ENCODE measurements at places on chromosomes 3 and 15.
A peak's percentile ranks its signal among the peaks of the same experiment; 100 is the strongest.

DNA sequence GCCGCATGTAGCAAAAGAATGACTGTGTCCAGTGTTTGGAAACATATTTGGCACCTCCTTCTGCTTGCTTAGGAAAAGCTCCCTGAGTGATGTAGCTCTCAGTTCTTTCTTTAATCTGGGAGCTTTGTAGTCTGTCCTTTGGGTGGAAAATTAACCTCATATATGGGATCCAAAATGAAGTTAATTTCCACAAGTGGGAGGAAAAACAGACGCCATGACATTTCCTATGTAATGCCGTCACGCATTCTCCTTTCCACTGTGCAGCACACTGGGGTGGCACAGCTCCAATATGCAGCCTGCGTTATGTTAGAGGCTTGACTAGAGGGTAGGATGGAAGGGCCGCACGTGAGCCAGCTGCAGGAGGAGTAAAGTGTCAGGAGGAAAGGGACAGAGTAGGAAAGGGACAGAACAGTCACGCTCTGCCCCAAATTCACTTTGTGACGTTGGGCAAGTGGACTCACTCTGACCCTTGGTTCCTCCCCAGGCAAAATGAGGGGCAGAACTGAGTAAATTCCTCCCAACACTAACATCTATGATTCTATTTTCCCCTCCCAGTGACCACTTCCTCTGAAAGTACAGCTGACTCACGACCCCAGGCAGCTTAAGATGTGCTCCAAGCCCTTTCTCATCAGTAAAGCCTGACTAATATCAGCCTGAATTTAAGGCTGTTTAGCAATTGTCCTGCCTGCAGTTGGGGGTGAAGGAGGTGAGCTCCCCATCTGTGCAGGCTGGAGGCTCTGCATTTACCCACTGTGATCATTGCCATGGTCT is 176.5 kb upstream of the PFN2 start:
- DNase-seq, result no peak

DNA sequence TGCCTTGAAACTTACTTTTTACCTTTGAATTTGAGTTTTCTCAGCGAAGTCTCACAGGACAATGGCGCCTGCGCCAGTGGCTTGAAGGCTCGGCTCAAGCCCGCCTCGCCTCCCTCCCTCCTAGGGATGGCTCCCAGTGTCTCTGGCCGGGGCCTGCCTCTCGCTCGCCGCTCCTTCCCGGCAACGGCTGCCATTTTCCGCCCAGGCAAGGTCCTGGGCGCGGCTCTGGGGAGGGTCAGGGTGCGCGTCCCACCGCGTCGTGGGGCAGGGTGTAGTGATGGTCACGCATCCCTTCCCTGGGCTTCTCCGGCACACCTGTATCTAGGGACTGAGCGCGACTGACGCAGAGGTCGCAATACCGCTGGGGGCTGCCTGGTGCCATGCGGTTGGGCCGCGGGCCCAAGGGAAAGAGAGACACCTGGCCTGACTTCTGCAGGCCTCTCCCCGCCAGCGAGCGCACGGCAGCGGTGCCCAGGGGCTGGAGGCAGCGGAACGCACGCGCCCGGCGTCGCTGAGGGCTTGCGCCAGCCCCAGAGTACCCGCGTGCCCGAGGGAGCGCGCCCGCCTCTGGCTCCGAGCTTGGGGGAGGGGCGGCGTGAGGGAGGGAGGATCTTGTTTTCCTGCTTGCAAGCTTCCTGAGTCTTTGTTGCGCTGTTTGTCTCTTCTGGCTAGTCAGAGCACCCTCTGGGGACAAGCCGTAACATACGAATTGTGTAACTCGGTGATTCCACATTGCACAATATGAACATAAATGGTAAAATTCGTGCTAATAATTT is 20.7 kb upstream of the FEM1B start:
- DNase-seq, result peak; percentile 41

- DNase-seq, result no peak
Observed at GRCh38 chr3:60703008-60703407, 548.2 kb downstream of the FHIT start.

- no peak for DNase-seq
Observed at GRCh38 chr3:182212479-182213076, 500.9 kb downstream of the SOX2 start.

GRCh38 chr3:16102905-16103364 is 71.5 kb upstream of the GALNT15 start:
- no peak for DNase-seq

Data from stimulated activated naive CD4-positive, alpha-beta T cell treated with Interleukin-2 at 50 U/mL for 16 hours (primary cell).